ENCODE measurements at places on chromosomes 4 and X. TPM values are rescaled to one million over a fixed set of nuclear protein-coding genes. Genes with fewer than 3 reads are reported as not detected.

GRCh38 chrX:80751456-80751855 is 58.2 kb downstream of the BRWD3 start:
- no peaks in the 10 kb centered on the region for H3K4me1 ChIP-seq
- no peak overlapping the region for H3K4me3 ChIP-seq
- H3K27ac ChIP-seq = no peak overlapping the region
- H3K36me3 ChIP-seq = no peaks in the 10 kb centered on the region
- no peak for DNase-seq

DNA sequence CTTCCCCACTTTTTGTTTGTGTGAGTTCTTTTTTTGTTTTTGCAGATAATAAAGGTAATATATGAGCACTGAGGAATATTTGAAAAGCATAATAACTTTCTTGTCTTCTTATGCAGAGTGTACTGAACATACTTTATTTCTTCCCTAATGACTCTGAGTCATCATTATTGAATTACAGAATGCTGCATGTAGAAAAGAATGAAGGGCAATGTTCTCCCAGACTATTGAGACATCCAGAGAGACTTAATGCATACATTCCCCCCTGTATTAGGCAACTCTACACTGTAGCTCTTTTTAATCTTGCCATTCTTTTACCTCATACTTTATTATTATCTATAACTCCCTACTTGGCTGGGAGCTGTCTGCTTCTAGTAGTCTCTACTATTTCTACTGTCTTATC is 240.5 kb upstream of the ANKRD50 start:
- no peak for DNase-seq
- no peaks in the 10 kb centered on the region for H3K27me3 ChIP-seq
- no peak overlapping the region for H3K4me3 ChIP-seq
- peaks cover 2% of the 10 kb centered on the region for H3K4me1 ChIP-seq

GRCh38 chr4:107531927-107532326 is 188.1 kb downstream of the PAPSS1 start:
- H3K4me3 ChIP-seq = no peak overlapping the region
- no peak for DNase-seq
- no peak overlapping the region for H3K27ac ChIP-seq
- no peaks in the 10 kb centered on the region for H3K36me3 ChIP-seq

The DMD gene
- total RNA-seq = 19.6 TPM
